Activated CD8-positive, alpha-beta memory T cell treated with anti-CD3 and anti-CD28 coated beads for 1 hour (primary cell): ENCODE measurements at places on chromosomes 6 and 20.

- DNase-seq, result no peak
These were observed 67.6 kb downstream of the PHIP start for GRCh38 chr6:79010422-79010821.

DNA sequence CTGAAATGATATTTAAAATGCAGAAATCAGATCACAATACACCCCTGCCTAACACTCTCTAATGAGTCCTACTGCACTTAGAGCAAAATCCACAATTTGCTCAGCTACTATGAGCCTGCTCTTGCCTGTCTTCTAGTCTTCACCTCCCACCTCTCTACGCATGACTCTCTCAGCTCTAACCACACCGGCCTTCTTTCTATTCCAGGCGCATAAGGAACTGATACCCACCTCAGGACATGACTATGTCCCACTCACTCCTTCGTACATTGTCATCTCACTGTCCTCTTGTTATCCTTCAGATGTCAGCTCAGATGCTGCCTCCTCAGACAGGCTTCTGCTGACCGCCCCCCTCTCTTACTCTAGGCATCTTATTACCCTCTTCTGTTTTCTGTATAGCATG lies 201.0 kb upstream of the FLRT3 start:
- no peak for DNase-seq

DNA sequence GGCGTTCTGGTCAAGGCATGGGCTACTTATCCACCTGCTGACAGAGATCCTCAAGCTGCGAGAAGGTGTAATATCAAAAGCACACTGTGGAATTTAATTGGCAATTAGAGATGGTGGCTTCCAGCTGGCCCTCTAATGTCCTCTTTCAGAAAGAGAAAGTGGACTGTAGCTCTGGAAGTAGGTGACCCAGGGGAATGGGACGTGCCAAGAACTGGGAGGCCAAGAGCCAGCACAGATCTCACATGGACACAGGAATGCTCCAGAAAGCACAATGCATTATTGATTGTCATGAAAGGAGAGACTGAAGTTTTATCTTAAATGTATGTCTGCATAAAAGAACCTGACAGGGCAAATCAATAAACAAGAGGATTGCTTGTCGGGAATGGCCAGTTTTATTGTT lies 198.6 kb upstream of the CDH4 start:
- no peak for DNase-seq

GRCh38 chr20:19283490-19284025 lies 71.1 kb downstream of the SLC24A3 start:
- no peak for DNase-seq

DNA sequence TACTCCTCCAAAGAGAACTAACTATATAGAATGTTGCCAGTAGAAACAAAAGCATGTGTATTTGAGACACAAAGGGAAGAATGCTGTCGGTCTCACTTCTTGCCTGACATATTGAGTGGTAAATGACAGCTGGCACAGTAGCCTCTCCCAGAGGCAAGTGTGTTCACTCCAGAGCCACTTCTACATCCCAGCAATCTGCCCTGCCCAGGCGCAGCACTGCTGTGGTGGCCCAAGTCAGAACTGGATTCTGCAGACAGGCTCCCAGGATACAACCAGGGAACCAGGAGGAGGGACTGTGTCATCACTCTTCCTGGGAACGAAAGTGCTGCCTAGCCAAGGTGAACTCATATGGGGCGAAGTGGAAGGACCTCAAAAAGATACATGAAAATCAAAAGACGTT lies 103.2 kb upstream of the ARMC2 start:
- DNase-seq, result no peak

DNA sequence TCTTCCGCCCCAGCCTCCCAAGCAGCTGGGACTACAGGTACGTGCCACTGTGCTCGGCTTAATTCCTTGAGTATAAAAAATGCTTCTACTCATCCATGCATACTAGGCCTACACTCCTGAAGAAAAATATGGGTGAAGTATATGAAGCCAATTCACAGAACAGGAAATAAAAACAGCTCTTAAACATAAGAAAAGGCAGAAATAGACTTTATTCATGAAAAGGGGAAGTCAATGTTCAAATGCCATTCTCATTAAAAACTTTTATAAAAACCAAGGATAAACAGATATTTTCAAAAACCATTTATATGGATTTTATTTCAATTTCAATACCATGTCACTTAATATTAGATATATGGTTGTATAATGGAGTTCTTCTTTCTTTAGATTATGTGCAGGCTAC lies 18.3 kb downstream of the SERPINB9 start:
- no peak for DNase-seq

GRCh38 chr6:105495515-105495914 lies 92.6 kb upstream of the PREP start:
- DNase-seq, result no peak

DNA sequence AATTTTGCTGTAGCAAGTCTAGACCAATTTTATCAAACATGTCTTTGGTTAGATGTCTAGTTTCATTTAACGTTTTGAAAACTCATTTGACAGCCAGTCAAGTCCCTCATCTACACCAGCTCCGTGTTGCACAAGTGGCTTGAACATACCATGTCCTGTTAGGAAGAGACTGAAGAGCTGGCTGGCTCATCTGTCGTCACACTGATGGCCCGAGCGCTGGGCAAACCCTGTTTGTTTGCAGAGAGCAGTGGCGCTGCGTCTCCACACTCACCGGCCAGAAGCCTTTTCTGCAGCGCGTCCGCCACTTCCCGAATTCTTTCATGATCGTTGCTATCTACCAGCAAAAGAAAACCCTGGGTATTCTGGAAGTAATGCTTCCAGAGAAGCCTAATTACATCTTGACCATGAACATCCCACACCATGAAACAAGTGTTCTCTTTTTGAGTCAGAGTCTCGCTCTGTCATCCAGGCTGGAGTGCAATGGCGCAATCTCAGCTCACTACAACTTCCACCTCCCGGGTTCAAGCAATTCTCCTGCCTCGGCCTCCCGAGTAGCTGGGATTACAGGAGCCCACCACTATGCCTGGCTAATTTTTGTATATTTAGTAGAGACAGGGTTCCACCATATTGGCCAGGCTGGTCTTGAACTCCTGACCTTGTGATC lies 10.7 kb upstream of the TCFL5 start:
- DNase-seq, result no peak
